ENCODE measurements at places on chromosomes 1 and 21.

- DNase-seq, result no peak
These were observed 24.0 kb downstream of the RGS4 start for GRCh38 chr1:163093169-163093568.

DNA sequence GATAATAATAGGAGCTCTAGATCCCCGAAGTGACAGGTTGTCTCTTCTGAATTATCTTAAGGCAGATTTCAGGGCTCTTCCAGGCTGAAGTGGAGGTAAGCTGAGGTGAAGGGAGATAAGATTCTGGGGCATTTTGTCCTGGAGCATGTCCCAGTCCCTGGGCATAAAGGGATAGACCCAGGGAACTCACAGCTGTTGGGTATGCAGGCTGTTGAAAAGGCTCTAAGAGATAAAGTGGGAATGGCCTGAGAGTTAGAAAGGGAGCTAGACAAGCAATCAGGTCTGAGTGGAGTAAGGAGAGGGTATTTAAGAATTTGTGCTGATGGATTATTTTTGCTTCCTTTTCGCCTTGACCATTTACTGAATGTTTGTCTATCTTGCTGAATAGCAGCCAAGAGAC, 123.7 kb downstream of the NOS1AP start:
- no peak for DNase-seq

DNA sequence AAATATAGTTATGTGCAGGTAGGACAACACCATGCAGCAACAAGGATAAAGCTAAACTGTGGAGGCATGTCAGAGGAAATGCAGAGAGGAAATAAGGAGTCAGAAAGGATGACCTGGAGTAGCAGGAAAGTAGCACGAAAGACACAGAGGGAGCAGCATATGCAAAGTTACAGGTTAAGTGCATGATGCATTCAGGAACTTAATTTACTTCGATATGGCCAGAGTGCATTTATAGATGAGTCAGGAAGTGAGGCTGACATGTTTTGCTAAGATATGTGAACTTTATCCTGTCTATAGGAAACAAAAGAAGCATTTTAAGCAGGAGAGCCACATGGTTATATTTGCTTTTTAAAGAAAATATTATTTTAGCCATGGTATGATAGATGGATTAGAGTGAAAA, 15.4 kb upstream of the MUTYH start:
- no peak for DNase-seq

DNA sequence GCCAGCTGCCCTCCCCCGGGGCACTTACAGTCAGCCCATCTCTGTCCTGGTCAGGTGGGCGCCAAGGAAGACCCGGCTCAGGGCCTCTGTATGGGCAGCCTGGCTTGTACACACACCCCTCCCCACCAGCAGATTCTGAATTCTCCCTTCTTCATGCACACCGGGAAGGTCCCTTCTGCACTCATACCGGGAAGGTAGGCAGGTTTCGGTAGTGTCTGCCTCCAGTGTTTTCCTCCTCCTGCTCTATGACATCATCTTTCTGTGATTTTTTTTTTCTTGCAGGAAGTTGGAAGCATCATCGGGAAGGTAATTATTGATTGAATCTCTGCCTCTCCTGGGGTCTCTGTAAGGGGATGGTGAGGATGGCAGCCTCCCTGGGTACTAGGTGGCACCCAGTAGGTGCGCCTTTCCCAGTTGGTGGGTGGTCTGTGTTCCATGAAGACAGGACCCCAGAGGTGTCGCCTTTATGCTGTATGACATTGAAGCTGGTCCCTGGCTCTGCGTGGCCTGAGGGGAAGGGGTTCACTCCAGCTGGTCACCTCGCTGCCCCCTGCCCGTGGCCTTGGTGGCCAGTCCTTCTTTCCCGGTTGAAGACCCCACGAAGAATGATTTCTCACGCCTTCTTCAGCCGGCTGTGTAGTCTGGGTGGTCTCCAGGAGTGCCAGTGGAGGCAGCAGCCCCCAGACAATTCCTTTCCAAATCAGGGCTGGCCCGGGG, 82.1 kb upstream of the COL6A1 start:
- DNase-seq, result no peak

DNA sequence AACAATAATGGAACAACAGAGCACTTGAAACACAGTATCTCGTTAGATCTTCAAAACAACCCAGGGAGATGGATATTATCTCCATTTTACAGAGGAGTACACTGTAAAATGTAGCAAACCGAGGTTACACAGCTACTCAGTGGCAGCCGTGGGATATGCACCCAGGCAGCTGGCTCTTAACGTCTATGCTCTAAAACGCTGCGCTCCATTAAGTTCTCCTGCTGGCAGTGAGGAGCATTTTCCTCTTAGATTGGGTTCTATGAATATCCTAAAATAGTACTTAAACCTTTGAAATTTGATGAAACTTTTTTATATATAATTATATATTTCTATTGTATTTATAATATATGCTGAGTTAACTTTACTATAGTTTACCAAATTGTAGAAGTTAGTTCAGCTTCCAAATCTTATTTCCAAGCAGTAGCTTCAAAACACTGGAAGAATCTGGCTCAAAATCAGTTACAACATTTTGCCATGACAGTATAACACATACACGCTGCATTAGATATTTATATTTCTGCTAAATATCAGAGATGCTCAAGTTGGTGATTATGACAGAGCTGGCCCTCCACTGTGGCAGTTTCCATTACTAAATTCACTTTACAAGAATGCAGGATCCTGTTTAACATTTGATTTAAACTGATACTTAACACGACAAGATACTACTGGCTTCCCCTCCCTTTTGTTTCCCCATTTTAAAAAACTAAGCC, 49.5 kb downstream of the TGFBR3 start:
- no peak for DNase-seq

DNA sequence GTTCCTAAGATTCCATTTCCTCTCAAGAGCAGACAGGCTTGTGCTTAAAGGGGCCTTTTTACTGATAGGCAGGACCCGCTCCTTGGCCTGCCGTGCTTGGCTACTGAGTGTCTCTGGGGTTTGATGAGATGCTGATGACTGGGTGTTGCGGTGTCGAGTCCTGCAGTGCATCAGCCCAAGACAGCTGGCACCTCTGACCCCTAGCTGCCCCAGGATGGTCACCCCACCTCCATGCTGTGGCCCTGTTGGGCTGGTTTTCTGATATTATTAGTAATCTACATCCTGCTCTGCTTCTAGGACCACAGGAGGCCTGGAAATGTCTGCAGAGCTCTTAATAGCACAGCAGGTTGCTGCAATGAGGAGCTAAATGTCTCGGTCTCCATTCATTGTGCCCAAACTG, 28.7 kb downstream of the LRRC71 start:
- DNase-seq, result no peak

DNA sequence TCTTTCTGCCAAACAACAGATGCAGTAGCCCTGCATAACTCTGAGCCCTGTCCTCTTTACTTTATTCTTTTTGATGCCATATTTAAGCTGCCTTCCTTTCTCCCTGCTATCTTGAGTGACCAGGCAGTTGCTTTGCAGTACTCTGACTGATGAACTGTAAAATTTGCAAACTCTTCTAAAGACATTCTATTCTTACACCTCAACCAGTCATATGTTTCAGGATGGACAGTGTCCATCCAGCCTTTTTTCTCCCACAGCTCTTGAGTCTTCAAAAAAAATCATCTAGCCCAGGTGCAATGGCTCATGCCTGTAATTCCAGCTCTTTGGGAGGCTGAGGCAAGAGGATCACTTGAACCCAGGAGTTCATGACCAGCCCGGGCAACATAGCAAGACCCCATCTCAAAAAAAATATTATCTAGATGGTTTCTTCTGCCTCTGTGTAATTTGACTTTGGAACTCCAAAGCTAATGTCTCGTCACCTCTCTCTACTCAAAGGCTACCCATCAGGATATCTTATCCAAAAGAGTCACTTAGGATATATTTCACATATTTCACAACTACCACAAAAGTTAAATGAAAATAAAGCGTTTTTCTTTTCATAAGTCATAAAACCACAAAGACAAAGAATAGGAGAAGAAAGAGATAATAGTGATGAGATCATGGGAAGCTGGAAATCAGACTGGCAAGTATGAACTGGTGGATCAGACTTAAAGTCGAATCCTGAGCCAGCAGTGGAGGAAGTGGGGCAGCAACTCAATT, 54.6 kb upstream of the IPO9 start:
- DNase-seq, result no peak

DNA sequence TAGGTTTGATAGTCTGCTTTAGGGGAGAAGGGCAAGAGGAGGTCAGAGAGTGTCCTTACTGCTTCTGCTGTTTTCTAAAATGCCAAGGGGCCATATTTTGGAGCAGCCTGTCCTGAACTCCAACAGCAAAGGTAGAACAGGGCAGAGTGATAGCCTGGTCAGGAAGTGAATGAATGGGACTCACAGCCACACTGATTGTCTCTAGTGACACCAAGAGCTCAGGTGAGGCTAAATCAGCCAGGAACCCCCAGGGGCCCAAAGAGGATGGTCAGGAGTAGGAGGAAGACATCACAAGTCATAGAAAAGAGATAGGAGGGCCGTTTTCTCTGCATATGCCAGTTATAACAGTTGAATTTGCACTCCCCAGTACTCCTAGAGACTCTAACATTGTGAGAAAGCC, 97.4 kb upstream of the DUSP10 start:
- DNase-seq, result no peak

DNA sequence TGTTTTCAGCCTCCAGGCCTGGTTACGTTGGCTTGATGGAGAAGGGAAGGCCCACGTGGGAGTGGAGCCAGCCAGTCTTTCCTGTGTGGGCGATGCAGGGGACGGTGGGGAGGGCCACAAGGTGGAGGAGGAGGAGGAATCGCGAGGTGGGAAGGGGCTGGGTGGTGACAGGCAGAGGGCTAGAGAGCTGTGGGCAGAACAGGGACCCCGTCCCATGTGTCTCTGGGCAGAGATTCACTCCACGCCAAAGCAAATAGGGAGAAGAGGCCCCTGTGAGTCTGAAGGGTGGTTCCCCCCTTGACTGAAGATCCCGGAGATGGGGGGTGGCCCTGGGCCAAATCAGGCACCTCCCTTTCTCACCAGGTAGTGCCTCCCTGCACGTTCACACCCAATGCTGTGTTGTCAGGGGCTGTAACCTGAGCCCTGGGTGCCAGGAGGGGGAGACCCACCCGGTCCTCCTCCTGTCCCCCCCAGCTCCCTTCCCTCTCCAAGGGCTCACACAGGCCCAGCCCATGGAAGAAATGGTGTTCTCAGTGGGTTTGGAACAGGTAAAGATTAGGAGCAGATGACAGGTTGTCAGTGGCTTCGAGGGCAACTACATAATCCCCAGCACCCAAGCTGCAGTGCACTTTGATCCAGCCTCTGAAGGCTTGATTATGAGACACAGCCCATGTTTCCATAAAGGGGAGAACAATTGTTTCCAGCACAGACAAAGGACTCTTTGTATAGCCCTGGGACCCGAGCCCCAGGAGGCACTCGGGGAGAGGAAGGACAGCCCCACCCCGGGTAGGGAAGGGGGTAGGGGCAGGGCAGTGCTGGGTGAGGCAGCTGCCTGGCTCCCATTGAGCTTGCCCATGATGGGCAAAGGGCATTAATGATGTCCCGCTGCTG, 37.7 kb upstream of the GPR37L1 start:
- DNase-seq, result peak; percentile 31

- DNase-seq, result no peak
These were observed 144.0 kb downstream of the FMN2 start for GRCh38 chr1:240235521-240236288.

- no peak for DNase-seq
These were observed 15.4 kb upstream of the GUCA2B start for GRCh38 chr1:42137766-42138165.

- no peak for DNase-seq
These were observed 20.0 kb upstream of the CLIC4 start for GRCh38 chr1:24725209-24725651.

DNA sequence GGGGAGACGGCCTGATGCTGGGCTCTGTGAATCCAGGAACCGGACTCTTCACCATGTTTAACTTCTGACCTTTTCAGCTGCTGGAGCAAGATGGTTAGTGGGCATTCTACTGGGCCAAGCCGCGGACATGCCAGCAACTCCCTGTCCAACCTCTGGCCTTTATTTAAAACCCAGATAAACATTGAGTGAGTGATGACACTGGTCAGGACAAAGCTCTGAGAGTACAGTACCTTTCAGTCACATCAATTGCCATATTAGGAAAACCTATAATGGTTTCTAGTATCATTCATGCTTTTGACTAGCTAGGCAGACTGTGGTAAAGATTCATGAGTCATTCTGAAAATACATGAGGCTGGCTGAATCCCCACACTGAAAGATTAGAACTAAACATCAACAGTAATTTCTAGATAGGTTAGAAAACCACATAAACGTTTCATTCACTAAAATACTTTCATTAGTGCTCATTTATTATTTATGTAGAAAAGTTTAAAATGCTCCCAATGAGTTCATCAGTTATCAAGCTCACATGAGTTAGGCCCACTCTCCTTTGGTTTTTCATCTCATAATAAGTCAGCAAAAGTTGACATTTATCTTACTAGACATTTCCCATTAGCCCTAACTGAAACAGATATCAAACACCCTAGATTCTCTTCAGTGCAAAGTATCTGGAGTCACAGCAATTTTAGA, 7.1 kb upstream of the ACTA1 start:
- DNase-seq, result no peak

GRCh38 chr21:34647555-34647954, 21.2 kb upstream of the CLIC6 start:
- DNase-seq, result no peak

DNA sequence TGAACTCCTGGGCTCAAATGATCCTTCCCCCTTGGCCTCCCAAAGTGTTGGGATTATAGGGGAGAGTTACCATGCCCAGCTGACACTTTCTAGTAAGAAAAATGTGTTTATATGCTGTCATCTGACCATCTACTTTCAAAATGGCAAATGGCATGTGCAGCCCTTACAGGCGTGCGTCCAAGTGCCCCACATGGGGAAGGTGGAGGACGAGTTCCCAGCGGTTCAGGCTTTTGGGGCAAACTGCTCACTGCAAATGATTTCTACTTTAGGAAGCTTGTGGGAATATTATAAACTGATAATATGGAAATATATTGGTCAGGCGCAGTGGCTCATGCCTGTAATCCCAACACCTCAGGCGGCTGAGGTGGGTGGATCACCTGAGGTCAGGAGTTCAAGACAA, 41.5 kb upstream of the NADK start:
- DNase-seq, result no peak

GRCh38 chr1:21750841-21751240, 32.1 kb downstream of the USP48 start:
- DNase-seq, result no peak

GRCh38 chr1:27332536-27333281, 9.1 kb upstream of the SYTL1 start:
- no peak for DNase-seq

- DNase-seq, result no peak
These were observed 314.3 kb downstream of the HHIPL2 start for GRCh38 chr1:222233444-222234158.

- no peak for DNase-seq
These were observed 1587.3 kb downstream of the NCAM2 start for GRCh38 chr21:22585558-22585957.

- no peak for DNase-seq
These were observed 6.6 kb upstream of the AK4 start for GRCh38 chr1:65141394-65141793.

- no peak for DNase-seq
These were observed 13.0 kb upstream of the COL18A1 start for GRCh38 chr21:45391743-45392572.

DNA sequence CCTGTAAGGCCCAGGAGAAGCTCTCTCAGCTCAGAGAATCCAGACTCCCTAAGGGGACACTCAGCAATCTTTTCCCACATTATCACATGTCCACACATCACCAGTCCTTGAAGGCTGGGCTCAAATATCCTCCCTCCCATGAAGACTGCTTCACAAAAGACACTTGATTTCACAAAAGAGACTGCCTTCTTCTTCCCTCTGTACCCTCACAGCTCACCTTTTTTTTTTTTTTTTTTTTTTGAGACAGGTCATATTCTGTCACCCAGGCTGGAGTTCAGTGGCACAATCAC, 1.5 kb downstream of the CD58 start:
- no peak for DNase-seq
